Neural crest cell (in vitro differentiated cells): ENCODE measurements at places on chromosomes 7 and 10.

GRCh38 chr7:47818796-47819606 lies 129.3 kb downstream of the PKD1L1 start:
- DNase-seq = peak; percentile 79

- no peak for DNase-seq
Observed at GRCh38 chr10:86108696-86109095, 257.9 kb downstream of the GRID1 start.

GRCh38 chr10:15743443-15743842 lies 23.7 kb upstream of the ITGA8 start:
- no peak for DNase-seq

DNA sequence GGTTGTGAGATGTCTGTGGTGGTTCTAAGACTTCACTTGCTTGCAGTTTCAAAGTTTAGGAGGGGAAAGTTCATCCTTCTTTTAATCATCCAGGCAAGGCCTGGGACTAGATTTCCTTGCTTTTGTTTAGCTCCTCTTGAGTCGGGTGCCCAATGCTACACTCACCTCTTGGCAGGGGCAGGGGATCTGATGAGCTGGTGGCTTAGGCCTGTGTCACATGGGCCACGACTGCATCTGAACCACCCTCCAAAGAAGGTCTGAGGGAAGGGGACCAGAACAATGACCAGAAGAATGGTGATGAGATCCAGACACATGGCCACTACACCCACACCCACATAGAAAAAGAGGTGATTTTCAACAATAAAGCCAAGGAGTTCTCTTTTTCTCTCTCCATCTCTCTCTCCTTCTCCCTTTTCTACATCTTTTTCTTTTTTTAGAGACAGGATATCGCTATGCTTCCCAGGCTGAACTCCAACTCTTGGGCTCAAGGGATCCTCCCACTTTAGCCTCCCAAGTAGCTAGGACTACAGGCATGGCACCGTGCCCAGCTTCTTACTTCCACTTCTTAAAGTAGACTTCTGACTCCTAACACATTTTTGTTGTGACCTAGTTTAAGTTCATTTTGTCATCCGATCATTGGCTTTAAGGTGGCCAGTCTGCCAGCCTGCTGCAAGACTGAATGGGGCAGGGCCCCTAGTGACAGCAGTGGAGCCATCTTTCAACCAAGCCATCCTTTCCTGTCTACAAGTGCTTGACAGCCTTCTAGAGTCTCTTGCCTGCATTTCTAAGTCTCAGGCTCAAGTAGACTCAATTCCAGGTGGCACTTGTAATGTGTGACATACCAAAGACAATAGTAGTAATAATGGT lies 350.9 kb downstream of the RNLS start:
- no peak for DNase-seq

GRCh38 chr7:92319243-92319642 lies 73.5 kb downstream of the ANKIB1 start:
- no peak for DNase-seq

GRCh38 chr7:42476255-42476654 lies 239.2 kb upstream of the GLI3 start:
- no peak for DNase-seq

GRCh38 chr7:139232904-139233303 lies 1.9 kb downstream of the UBN2 start:
- no peak for DNase-seq

DNA sequence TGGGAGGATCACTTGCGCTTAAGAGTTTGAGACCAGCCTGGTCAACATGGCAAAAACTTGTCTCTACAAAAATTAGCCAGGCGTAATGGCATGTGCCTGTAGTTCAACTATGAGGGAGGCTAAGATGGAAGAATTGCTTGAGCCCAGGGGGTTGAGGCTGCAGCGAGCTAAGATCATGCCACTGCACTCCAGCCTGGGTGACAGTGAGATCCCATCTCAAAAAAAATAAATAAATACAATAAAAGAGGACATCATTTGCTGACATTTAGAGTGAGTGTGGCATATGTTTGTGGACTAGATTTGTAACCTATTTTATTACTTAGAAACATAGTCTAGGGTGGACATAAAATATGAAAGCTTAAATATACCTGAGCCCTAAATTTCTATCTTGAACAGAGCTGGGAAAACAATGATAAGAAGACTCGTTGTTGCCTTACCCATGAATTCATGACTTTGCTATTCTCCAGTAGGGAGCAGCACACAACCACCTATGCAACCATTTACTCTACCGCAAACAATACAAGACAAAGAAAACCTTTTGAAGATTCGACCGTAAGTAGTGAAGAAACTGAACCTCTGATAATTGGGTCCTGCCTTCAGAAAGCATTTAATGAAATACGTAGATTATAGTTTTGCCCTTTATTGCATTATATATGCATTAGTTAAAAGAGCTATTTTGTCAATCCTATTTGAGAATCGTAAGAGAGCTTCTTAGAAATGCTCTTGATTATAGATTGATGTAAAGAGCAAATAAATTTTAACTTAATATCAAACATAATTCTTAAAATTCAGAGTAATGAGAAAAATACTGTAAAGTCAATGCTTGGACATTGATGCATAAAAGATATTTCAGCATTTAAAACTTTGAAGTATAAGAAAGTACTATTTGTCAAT lies 83.5 kb downstream of the GNAT3 start:
- DNase-seq = no peak

DNA sequence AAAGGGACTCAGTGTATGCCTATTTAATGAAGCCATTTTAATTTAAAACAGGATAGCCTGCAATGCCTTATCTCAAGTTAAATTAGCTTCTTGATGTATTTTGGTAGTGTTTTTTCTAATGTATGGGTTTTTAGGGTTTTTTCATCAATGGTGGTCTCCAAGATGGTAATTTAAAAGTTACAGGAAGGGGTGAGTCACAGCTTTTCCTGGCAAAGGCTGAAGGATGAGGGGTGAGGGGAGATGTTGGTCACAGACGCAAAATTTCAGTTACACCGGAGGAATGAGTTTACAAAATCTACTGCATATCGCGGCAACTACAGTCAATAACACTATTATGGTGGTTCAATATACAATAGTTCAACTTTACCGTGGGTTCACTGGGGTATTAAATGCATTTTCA lies 31.6 kb downstream of the CCDC3 start:
- DNase-seq = no peak

DNA sequence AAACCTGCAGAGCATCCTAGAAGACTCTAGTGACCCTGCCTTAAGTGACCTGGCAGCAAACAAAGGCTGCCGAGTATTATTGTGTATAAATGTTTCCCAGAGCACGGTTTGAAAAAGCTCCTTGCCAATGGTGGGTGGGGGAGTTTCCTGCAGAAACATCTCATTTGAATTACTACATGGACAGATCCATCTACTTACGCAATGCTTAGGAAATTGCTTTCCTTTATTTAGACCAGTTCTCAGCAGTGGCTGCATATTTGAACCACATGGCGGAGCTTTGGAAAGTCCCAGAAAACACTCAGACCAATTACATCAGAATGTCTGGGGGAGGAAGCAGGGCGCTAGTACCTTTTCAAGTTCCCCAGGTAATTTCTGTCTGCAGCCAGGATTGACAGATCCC lies 560.9 kb downstream of the SDK1 start:
- no peak for DNase-seq

- DNase-seq = no peak
Observed at GRCh38 chr10:98039690-98040381, 9.4 kb upstream of the CRTAC1 start.

- no peak for DNase-seq
Observed at GRCh38 chr10:79207096-79207357, 138.3 kb downstream of the ZMIZ1 start.

GRCh38 chr10:97711640-97712572 lies 1.6 kb upstream of the MARVELD1 start:
- no peak for DNase-seq

DNA sequence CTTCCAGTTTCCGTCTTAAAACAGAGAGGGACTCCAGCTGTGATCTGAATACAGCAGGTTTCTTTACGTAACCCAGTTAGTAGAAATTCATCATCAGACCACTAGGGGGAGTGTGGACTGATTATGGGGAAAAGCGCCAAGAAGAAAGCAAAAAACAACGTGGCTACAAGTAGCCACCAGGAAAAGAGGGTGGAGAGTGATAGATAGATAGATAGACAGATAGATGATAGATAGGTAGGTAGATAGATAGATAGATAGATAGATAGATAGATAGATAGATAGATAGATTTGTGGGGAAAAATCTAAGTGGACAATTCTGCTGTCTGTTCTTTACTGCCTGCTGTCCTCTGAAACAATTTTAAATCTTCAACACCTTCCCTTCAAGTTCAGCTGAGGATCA lies 12.7 kb upstream of the AKR1B10 start:
- peak; percentile 38 for DNase-seq

GRCh38 chr10:50582046-50582445 lies 41.7 kb downstream of the SGMS1 start:
- no peak for DNase-seq

GRCh38 chr7:102843850-102844249 lies 69.0 kb upstream of the LRRC17 start:
- no peak for DNase-seq

- DNase-seq = no peak
Observed at GRCh38 chr10:75911426-75911825, 480.0 kb downstream of the LRMDA start.

DNA sequence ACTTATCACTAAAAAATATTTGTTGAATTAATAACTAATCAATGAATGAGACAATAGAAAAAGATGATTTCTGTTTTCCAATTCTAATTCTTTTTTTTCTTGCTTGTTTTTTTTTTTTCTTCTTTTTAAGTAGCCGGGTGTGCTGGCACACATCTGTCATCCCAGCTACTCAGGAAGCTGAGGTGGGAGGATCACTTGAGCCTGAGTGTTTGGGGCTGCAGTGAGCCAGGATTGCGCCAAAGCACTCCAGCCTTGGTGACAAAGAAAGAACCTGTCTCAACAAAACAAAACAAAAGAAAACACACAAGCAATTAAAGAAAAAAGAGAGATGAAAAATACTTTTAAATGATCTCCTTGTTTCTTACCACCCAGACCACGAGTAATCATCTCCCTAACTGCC lies 1109.3 kb downstream of the REEP3 start:
- no peak for DNase-seq

- DNase-seq = no peak
Observed at GRCh38 chr7:38893061-38893460, 15.9 kb downstream of the VPS41 start.

DNA sequence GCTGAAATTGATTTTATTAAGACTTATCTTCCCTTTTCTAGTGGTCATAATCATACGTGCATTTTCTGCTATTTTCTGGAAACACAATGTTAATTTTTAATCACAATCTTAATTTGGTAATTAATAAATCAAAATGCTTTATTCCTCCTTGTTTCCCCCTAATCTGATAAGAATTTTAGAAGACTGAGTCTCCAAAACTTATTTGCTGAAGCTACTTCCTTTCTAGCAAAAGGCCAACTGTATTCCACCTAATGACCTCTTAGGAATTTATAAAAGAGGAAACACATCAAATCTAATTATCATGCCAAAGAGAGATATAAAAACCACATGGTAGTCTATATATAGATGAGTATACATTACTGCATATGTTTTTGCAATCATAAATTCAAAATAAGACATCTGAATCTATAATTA lies 140.6 kb downstream of the GNAI1 start:
- DNase-seq = no peak

DNA sequence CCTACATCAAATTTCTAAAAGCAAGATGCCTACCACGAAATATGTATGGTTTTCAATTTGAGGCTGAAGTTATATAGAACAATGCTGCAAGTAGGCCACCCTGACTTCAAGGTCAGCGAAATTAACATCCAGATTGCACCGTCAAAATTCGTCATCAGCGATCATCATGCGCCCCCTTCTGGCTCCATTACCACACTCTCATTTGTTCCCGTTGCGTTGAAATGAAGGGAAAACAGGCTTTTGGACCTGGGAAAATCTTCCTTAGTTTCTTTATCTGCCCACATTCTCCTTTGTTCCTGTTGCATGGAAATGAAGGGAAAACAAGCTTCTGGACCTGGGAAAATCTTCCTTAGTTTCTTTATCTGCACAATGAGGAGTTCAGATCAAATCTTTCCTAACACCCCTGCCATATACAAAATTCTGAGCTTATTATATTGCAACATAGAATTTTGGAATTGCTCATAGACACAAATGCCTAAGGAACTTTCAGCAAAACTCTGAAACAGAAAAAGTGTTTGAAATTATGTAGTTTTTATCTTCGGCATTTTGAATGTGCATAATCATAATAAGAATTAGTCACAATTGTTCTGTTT lies 98.2 kb upstream of the PRKCQ start:
- peak; percentile 53 for DNase-seq

GRCh38 chr10:88617772-88618300 lies 31.3 kb downstream of the LIPJ start:
- no peak for DNase-seq

GRCh38 chr7:66110856-66111255 lies 3.8 kb upstream of the CRCP start:
- no peak for DNase-seq

DNA sequence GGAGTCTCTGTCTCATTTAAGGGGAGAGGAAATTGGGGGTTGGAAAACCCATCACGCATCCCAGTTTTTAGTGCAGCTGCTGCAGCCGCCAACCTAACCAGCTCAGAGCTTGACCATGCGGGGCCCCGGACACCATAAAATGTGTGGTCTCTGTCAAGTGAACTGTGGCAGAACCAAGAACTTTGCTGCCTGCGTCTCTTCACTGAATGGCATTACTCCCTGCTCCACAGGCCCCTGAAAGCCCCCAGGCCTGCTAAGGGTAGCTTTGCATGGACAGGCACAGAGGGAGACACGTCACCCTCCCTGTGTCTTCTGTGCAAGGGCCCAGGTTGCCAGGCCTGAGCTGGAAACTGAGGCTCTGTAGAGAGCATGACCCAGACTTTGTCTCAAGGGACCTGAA lies 144.6 kb upstream of the GPR26 start:
- no peak for DNase-seq
